Activated CD4-positive, alpha-beta T cell treated with anti-CD3 and anti-CD28 coated beads for 1 hour (primary cell): ENCODE measurements at places on chromosomes 7 and 10.

DNA sequence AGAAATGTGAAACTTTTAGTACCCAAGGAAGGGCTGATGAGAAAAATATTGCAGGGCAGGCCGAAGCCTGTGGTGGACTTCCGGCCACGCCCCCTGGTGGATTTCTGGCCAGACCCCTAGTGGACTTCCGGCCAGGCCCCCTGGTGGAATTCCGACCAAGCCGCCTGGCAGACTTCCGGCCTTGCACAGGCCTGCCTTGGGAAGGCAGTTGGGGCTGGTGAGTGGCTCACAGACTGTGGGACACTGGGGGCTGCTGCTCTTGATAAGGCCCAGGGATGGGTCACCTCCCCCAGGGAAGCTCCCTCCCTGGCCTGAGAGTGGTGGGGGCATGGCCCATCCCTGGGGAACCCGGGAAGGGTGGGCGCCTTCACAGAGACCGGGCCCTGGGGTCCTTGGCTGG, 116.4 kb upstream of the MKI67 start:
- no peak for DNase-seq

DNA sequence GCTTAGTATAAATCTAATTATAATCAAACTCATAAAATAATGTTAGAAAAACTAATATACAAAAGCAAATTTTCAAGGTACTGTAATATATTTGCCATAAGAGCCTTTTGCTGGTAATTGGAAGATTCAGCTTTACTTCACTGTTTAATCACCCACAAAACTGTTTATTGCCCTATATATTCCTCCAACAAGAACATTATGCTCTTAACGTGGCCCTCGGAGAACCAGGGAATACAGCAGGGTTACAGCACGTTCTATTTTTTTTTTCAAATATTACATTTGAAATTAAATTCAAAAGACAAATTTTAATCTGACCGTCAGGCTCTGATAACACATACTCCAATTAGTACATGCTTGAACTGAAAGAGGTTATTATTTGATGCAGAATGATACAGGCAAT, 336.3 kb upstream of the LRRN3 start:
- DNase-seq, result no peak

DNA sequence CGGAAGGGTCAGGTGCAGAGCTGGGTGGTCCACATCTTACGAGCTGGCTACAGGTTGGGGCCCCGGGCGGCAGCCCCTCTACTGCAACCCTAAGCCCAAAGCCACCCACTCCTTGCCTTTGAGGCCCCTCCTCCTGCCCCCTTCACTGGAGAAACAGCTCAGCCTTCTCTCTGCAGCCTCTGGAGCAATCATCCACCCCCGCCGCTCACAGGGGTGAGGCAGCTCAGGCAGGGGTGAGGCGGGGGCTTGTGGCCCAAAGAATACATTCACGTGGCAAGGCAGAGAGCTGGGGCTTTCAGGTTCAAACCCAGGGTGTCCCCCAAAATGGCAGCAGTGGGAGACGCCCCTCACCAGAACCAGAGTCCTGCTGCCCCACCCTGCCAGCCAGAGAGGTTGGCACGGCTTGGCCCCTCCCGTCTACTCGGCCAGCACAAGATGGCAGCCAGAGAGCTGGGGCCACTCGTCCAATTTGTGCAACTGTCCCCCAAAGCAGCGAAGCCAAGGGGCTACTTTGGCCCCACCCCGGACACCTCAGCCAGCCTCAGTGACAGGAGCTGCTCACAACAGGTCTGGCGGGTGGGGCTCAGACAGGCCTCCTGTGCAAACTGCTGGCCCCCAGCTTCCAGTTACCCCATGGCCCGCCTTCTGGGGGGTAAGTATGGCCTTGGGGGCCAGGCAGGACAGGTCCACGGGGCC, 7.2 kb downstream of the GNB2 start:
- DNase-seq, result no peak

- DNase-seq, result no peak
Measured at GRCh38 chr7:134210227-134210626, 83.1 kb downstream of the LRGUK start.

GRCh38 chr7:45073786-45074527, 14.8 kb downstream of the NACAD start:
- no peak for DNase-seq

- no peak for DNase-seq
Measured at GRCh38 chr10:82922755-82923154, 1047.8 kb downstream of the NRG3 start.

DNA sequence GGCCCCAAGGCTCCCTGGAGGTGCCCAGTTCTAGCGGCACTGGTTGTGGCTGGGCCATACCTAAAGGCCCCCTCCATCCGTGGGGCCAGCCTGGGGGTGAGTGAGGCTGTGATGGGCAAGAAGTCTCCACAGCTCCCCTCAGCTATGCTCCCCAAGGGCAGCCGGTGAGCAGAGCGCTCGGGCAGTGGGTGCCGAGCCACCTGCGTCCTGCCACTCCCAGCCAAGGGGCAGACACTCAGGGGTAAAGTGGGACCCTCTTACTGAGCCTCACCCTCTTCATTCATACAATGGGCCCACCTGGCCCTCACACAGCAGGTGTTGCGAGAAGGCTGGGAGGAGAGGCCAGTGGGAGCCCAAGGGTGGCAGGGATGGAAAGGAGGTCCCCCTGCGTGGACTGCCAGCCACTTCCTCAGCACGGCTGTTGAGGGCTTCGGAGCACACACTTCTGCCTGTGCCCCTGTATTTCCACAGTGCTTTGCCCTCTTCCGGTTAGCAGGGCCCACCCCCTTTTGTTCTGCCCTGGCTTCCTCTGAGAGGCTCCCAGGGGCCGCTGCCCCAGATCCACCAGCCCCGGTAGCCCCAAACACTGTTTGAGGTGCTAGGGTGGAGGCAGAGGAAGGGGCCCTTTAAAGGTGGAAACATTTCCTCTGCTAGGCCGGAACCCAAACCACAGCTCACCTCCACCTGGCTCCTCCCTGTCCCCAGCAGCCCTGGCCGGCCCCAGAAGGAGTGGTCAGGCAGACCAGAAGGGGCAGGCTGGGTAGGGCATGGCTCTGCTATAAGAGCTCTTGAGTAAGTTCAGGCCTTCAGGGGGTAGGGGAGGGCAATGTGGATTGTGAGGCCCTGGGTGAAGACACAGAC, 16.4 kb upstream of the C10orf105 start:
- peak; percentile 43 for DNase-seq

DNA sequence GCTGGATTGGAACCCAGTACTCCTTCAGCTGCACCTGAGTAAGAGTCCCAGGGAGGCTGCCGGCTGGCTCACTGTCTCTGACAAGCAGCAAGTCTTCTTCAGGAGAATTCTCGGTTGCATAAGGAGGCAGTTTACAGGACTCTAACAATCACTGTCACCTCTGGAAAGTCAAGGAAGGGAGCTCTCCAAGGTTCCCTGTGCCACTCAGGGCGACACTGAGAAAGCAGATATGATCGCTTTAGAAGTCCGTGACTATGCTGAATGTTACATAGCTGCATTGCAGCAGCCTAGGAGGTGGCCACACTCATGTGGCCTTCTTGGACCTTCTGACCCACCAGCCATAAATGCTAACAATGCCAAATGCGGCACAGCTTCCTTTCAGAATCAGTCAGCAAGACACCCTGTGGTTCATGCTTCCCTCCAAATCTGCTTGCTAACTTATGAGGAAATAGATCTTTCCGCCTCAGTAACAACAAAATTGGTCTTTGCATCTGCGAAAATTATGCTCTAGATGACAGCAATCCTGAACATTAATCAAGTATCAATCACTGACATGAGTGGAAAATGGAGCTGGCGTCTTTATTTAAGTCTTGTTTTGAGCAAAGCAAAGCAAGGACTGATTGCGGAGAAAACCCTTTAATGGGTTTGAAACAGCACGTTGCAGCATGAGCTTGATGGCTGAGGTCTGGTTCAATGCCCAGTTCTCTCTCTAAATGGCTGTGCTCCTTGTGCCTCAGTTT, 132.9 kb downstream of the ATXN7L1 start:
- DNase-seq, result no peak

- no peak for DNase-seq
Measured at GRCh38 chr7:129494041-129494440, 8.3 kb upstream of the SMKR1 start.

DNA sequence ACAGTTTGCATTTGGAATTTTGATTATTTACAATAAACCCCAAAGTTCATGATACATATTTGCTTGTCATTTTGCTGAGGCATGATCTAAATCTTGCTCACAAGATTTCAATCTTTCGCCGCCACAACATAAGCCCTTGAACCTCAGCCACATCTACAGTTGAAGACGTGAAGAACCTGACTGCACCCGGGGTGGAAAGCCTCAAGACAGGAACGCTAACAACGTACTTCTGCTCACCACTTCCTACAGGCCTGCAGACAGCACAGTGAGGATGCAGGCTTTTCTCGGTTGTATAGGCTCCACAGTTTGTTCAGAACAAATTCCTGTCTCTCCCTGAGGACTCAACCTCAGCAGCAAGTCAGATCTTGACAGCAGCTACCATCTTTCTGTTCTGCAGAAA, 393.8 kb upstream of the PRKCQ start:
- DNase-seq, result no peak

- DNase-seq, result no peak
Measured at GRCh38 chr10:121158988-121159579, 307.9 kb downstream of the WDR11 start.

GRCh38 chr10:118290471-118290995, 51.6 kb downstream of the FAM204A start:
- DNase-seq, result no peak

GRCh38 chr7:8192897-8193296, 69.1 kb downstream of the ICA1 start:
- no peak for DNase-seq

DNA sequence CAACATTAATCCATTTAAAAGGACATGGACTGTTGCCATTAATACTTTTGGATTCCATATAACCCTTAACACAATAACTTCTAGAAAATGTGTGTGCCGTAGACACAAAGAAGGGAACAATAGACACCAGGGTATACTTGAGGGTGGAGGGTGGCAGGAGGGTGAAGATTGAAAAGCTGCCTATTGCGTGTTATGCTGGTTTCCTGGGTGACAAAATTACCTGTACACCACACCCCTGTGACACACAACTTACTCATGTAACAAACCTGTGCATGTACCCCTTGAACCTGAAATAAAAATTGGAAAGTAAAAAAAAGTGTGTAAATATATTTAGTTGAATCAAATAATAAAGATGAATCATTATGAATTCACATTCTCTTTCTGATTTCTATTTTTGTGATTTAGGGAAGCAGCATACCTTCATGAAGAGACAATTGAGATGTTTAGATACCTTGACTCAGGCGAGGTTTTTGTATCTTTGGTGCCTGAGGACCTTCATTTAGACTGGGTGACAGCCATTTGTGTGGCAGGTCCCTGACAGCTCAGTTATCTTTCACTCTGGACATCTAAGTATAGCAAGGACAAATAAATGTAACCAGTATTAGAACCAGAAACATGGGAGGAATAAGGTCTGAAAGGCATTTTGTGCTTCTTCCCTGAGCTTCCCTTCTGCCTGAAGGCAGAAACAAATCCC, 28.7 kb downstream of the GIMAP8 start:
- no peak for DNase-seq

GRCh38 chr7:130222-130572, 62.2 kb upstream of the FAM20C start:
- DNase-seq, result no peak

DNA sequence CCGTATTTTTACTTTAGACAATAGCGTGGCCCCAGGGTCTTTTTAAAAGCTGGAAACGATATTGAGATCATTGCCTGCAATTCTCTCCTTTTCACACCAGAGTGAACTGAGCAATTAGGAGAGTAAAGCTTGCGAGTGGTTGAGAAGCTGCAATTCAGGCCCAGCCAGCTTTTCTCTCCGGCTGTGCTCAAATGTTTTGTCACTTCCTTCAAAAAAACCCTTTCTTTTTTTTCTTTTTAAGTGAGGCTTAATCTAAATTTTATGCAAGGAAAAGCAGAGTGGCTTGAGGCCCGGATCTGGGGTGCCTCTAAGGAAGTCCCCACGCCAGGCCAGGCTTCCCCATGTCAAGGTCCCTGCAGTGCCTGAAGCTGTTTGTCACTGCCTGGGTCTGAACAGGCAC, 433.9 kb downstream of the GLRX3 start:
- DNase-seq, result no peak

DNA sequence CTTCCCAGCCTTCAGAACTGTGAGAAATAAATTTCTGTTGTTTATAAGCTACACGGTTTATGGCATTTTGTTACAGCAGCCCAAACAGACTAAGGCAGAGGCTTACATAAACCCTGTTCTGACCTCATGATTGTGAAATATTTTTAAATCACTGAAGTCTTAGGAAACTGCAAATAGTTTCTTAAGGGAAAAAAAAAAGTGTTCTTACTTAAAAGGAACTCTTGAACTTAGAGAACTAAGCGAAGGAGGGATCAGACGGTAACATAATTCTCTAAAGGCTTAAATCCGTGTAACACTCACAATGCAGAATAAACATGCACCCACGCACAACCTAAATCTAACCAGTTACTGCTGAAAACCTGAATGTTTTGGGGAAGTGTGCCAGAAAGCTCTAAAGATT, 749.1 kb upstream of the LRRTM3 start:
- DNase-seq, result no peak

GRCh38 chr7:20299647-20300312, 30.9 kb upstream of the ITGB8 start:
- DNase-seq, result no peak

GRCh38 chr7:92586403-92586802, 3.8 kb downstream of the FAM133B start:
- DNase-seq, result no peak

DNA sequence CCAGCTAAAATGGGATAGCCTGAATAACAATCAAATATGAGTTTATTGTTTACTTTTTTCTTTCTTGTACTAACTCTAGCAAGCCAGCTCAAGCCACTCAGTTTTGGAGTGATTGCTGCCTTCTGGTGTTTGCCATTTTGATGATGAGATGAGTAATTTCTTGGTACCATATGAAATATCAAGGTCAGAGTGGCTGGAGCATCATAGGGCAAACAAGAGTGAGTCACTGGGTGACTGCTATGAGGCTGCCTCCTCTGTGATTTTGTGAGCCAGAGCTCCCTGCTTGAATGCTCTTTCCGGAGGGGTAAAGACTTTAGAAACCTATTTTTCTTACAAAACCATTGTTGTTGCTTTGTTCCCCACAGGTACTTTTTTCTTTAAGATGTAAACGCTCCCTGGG, 295.6 kb downstream of the PRKG1 start:
- DNase-seq, result no peak

GRCh38 chr10:6757158-6757557, 177.1 kb upstream of the PRKCQ start:
- no peak for DNase-seq

GRCh38 chr7:43112941-43113621, 634 bp downstream of the HECW1 start:
- no peak for DNase-seq

DNA sequence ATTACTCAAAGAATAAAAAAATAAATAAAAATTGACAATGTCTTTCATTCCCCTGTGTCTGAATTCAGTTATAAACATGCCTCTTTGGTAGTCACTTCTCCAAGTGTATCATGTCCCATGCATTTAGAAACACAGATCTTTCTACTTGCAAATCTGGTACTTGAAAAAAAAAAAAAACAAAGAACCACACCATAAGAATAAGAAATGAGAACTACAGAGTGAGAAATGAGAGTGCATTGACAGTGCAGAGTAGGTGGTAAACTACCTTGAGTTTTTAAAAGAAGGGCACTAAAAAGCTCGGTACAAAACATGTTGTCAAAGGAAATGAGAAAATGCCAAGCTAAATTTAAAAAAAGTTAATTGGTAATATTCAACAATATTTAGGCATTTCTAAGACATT, 123.0 kb downstream of the GPR85 start:
- DNase-seq, result no peak

- no peak for DNase-seq
Measured at GRCh38 chr7:5619419-5620130, 161.9 kb downstream of the RNF216 start.

- no peak for DNase-seq
Measured at GRCh38 chr10:16674147-16674703, 143.0 kb downstream of the RSU1 start.

GRCh38 chr10:86837663-86838062, 81.2 kb downstream of the BMPR1A start:
- DNase-seq, result no peak
